SJSA1 (cell line): ENCODE measurements at places on chromosomes 5 and 9. TPM values are rescaled to one million over a fixed set of nuclear protein-coding genes. Genes with fewer than 3 reads are reported as not detected.

- DNase-seq = peak; percentile 90
- peaks cover 32% of the 10 kb centered on the region for H3K4me1 ChIP-seq
- H3K36me3 ChIP-seq = peaks cover 27% of the 10 kb centered on the region
- peak within 1 kb of the TSS; percentile 74 for H3K27ac ChIP-seq
- H3K27me3 ChIP-seq = no peaks in the 10 kb centered on the region
Observed at GRCh38 chr5:2751592-2752021, at the start of gene IRX2. IRX2 (minus strand) TSS chr5:2751677; CDS start chr5:2751413, 264 bp downstream.

DNM1 gene
- 2.2 and 2.5 TPM in 2 replicates for total RNA-seq

DNA sequence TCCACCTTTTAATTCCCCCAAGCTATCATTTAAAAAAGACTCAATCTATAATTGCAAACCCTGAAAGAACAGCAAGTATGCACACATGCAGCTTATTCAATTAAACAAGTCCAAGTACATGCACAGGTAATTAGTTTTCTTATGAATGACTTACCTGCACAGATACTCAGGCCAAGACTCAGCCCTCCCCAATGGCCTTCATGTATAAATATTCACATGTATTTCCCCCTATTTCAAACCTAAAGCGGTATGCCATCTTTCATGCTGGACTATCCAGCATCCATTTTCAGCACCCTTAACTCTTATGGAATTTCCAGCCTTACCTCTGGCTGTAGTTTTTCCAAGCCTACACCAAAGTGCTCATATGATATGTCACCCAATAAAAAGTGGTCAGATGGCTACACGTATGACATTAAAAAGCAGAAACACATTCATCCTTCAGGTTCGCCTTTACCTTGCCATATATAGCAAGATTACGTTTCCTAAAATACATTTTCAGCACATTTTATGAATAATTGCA, 205.5 kb downstream of the MEF2C start:
- DNase-seq = no peak
- no peak overlapping the region for H3K4me3 ChIP-seq
- no peak overlapping the region for H3K27ac ChIP-seq
- H3K4me1 ChIP-seq = peaks cover 14% of the 10 kb centered on the region
- H3K27me3 ChIP-seq = no peaks in the 10 kb centered on the region

DNA sequence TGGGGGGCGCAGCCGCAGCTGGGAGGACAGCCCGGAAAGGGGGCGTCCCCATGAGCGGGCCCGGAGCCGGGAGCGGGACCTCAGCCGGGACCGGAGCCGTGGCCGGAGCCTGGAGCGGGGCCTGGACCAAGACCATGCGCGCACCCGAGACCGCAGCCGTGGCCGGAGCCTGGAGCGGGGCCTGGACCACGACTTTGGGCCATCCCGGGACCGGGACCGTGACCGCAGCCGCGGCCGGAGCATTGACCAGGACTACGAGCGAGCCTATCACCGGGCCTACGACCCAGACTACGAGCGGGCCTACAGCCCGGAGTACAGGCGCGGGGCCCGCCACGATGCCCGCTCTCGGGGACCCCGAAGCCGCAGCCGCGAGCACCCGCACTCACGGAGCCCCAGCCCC, 47.0 kb downstream of the TJP2 start:
- H3K27me3 ChIP-seq = no peaks in the 10 kb centered on the region
- H3K27ac ChIP-seq = no peak overlapping the region
- H3K4me3 ChIP-seq = no peak overlapping the region
- H3K4me1 ChIP-seq = peaks cover 4% of the 10 kb centered on the region
- H3K36me3 ChIP-seq = peaks cover 20% of the 10 kb centered on the region
- no peak for DNase-seq

DNA sequence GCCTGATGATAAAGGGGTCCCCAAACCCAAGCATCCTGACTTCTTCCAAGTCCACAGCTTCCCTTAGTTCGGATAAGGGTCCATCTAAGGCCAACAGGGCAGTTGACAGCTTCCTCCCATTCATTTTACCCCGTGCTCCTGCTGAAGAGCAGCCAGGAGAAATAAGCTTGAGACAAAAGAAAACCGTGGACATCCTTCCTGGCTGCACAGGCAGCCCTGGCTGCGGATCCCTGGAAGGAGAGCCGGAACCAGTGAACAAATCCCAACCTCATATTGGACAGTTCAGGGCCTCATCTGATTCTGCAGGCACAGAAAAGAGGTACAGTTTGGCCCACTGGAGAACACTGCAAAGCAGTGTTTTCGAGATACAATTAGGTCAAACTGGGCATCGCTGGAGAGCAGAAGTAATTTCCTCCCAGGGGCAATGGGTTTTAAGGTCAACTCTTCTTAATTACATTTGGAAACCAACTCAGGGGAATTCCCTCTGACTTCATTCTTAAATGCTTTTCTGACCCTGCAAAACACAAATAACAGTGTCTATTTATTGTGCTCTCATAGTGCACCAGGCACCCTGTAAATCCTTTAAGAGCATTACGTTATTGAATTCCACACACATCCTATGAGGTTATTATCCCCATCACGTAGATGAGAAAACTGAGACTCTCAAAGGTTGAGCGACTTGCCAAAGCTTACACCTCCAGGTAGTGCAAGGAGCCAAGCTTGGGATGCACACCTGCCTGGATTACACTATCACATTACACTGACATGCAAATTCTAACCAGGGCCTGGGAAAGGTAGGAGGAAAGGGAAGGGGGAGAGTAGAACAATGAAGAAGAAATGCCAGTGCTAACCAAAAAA, 21.2 kb downstream of the ADAM19 start:
- H3K36me3 ChIP-seq = peaks cover 33% of the 10 kb centered on the region
- DNase-seq = no peak
- no peaks in the 10 kb centered on the region for H3K27me3 ChIP-seq

GLIPR2 gene
- 29.8 and 37.3 TPM in 2 replicates for total RNA-seq

GRCh38 chr5:108078345-108078744, 303.6 kb downstream of the FBXL17 start:
- no peaks in the 10 kb centered on the region for H3K4me1 ChIP-seq
- H3K27me3 ChIP-seq = no peaks in the 10 kb centered on the region
- DNase-seq = no peak

GRCh38 chr5:53405396-53405795, 75.0 kb upstream of the FST start:
- no peaks in the 10 kb centered on the region for H3K27me3 ChIP-seq
- H3K36me3 ChIP-seq = no peaks in the 10 kb centered on the region
- H3K4me3 ChIP-seq = no peak overlapping the region
- peak overlapping the region; percentile 95; the same call in 1 of the 2 replicates for H3K27ac ChIP-seq
- peaks cover 49% of the 10 kb centered on the region for H3K4me1 ChIP-seq

DNA sequence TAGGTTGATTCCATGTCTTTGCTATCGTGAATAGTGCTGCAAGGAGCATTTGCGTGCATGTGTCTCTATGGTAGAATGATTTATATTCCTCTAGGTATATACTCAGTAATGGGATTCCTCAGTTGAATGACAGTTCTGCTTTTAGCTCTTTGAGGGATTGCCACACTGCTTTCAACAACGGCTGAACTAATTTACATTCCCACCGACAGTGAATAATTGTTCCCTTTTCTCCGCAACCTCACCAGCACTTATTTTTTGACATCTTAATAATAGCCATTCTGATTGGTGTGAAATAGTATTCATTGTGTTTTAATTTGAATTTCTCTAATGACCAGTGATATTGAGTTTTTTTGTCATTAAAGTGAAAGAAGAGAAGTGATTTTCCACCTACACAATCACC, 18.5 kb downstream of the IFNA5 start:
- no peaks in the 10 kb centered on the region for H3K27me3 ChIP-seq
- H3K4me1 ChIP-seq = no peaks in the 10 kb centered on the region
- H3K4me3 ChIP-seq = no peak overlapping the region
- DNase-seq = no peak
- no peak overlapping the region for H3K27ac ChIP-seq

DNA sequence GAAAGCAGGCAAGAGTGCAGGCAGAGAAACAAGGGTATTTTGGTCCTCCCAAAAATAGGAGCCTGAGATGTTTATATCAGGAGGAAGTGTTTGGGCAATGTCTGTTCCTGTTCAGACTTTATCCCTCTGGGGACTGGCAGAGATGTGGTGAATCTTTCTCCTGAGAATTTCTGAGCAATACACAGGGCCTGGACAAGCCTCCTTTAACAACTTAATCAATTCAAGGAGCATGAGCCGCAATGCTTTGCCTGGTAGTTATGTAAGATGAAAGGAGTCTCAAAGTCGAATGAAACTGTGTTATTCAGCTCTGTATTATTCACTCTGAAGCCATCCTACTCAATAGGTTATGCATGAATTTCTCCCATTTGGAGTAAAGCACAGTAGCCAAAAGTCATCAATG, 365.6 kb downstream of the MAN2A1 start:
- H3K4me3 ChIP-seq = no peak overlapping the region
- no peak for DNase-seq
- no peaks in the 10 kb centered on the region for H3K4me1 ChIP-seq
- H3K27me3 ChIP-seq = no peaks in the 10 kb centered on the region; the same call in 1 of the 2 replicates
- H3K36me3 ChIP-seq = no peaks in the 10 kb centered on the region

DNA sequence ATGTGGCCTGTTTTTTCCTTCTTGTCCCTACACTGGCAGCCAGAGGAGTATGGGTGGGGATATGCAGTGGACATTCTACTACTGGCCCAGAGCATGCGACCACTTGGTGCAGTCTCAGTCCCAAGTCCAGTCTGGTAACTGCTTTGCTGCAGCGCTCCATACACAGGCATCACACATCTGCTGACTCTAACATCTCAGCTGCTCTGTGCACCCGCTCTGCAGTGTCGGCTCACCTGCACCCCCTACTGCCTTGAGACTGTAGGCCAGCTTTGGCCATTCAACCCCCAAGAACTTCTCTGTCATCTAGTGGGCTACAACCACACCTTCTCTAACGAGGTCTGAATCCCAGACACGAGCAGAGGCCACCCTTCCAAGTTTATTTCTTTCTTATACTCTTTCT, 46.4 kb upstream of the SLCO6A1 start:
- no peak for DNase-seq
- H3K36me3 ChIP-seq = no peaks in the 10 kb centered on the region
- H3K4me3 ChIP-seq = no peak overlapping the region

GRCh38 chr9:126027566-126027965, 280.4 kb downstream of the PBX3 start:
- no peaks in the 10 kb centered on the region for H3K27me3 ChIP-seq
- no peak for DNase-seq
- H3K4me3 ChIP-seq = no peak overlapping the region
- no peaks in the 10 kb centered on the region for H3K4me1 ChIP-seq
- H3K27ac ChIP-seq = no peak overlapping the region

PGGT1B gene
- total RNA-seq = 24.6 and 27.5 TPM in 2 replicates

CTXN3 gene
- not detected in 2 replicates for total RNA-seq

ENG gene
- 6.8 and 8.7 TPM in 2 replicates for total RNA-seq

- H3K4me1 ChIP-seq = no peaks in the 10 kb centered on the region
- no peaks in the 10 kb centered on the region for H3K36me3 ChIP-seq
- no peak overlapping the region for H3K4me3 ChIP-seq
- no peaks in the 10 kb centered on the region for H3K27me3 ChIP-seq
- DNase-seq = no peak
- no peak overlapping the region for H3K27ac ChIP-seq
Observed at GRCh38 chr5:66993882-66994281, 202.7 kb downstream of the CD180 start.

SPATA31C1 gene
- not detected in 2 replicates for total RNA-seq

PDGFRB gene
- 98.6 and 113 TPM in 2 replicates for total RNA-seq

- peaks cover 18% of the 10 kb centered on the region for H3K4me1 ChIP-seq
- no peak overlapping the region for H3K4me3 ChIP-seq
- H3K27ac ChIP-seq = no peak overlapping the region
- no peaks in the 10 kb centered on the region for H3K36me3 ChIP-seq
Observed at GRCh38 chr5:107542831-107543231, 127.9 kb downstream of the EFNA5 start.

DNA sequence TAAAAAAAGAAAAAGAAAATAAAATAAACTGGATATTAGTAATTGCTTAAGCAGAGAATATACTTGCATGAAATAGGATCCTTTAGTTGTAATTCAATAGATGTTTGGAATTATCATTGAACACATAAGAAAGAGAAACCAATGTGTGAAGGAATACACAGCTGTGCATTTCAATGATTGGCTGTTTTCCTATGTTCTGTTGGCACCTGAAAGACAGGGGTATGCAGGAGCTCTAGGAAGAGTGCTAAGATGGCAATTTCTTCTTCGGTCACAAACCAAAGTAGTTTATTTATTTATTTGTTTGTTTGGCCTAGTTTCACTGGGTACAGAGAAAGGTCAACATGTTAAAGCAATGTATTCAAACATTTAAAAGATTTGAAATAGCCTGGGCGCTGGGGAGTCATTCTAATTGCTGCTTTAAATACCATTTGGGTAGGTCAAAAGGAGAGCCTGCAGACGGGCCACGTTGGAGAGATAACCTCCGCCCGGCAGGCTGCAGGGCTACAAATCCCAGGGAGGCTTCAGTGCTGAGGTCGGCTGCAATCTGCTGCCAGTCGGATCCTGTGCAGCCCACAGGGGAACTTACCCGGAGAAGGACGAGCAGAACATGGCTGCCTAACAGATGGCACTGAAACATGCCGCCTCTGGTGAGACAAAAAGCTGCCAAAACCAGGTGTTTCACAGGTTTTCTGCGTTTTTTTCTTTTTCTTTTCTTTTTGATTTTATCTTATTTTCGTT, 154.2 kb upstream of the TYRP1 start:
- H3K36me3 ChIP-seq = no peaks in the 10 kb centered on the region
- no peak for DNase-seq
- no peaks in the 10 kb centered on the region for H3K4me1 ChIP-seq
- no peaks in the 10 kb centered on the region for H3K27me3 ChIP-seq
- no peak overlapping the region for H3K27ac ChIP-seq
- no peak overlapping the region for H3K4me3 ChIP-seq

DNA sequence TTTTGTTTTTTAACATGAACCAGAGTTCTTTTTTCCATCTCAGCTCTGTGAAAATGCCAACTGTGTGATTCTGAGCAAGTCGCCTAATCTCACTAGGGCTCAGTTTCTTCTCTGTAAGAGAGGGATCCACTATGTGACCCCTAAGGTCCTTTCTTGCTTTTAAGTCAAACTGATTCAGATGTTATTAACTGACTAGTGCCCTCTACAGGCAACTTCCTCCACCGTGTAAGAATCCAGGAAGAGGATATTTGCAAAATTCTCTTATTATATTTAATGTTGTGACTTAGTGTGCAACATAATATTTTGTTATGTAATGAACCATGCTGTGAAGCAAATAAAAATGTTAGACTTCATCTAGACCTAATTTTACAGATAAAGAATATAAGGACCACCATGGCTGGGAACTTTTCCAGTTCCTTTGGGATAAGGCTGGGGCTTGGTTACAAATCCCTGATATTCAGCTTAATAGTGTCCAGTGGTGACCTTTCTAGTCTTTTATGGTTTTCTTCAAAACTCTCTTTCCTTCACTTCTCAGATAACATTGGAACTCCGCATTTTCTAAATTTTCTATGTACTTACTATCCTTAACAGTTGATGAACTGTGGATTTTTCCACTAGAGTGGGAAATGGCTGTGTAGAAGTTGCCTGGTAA, 244.7 kb downstream of the PIK3R1 start:
- no peaks in the 10 kb centered on the region for H3K4me1 ChIP-seq
- H3K27me3 ChIP-seq = no peaks in the 10 kb centered on the region
- no peaks in the 10 kb centered on the region for H3K36me3 ChIP-seq
- no peak overlapping the region for H3K4me3 ChIP-seq
- H3K27ac ChIP-seq = no peak overlapping the region

GRCh38 chr5:116441223-116441622, 133.4 kb downstream of the SEMA6A start:
- H3K4me3 ChIP-seq = no peak overlapping the region
- H3K27me3 ChIP-seq = no peaks in the 10 kb centered on the region
- H3K4me1 ChIP-seq = peaks cover 22% of the 10 kb centered on the region
- no peaks in the 10 kb centered on the region for H3K36me3 ChIP-seq
- DNase-seq = no peak
- H3K27ac ChIP-seq = no peak overlapping the region

- peaks cover 6% of the 10 kb centered on the region for H3K4me1 ChIP-seq
- peaks cover 42% of the 10 kb centered on the region for H3K27me3 ChIP-seq
- no peak overlapping the region for H3K27ac ChIP-seq
- no peaks in the 10 kb centered on the region for H3K36me3 ChIP-seq
Observed at GRCh38 chr9:136697821-136698526, 10.7 kb upstream of the AGPAT2 start.
